ENCODE measurements at places on chromosomes 13 and 19. TPM values are rescaled to one million over a fixed set of nuclear protein-coding genes. Genes with fewer than 3 reads are reported as not detected.

Gene FFAR2
- 0.11 TPM for polyA plus RNA-seq

Gene ALOX5AP
- polyA plus RNA-seq: 1.9 TPM

Gene RPS19
- polyA plus RNA-seq: 863 TPM

Gene RFXAP
- 2.2 TPM for polyA plus RNA-seq

Gene GNG8
- polyA plus RNA-seq: not detected

Gene NPAS1
- 0.91 TPM for polyA plus RNA-seq

Gene PVR
- 27.3 TPM for polyA plus RNA-seq

Gene TTC9B
- 0.11 TPM for polyA plus RNA-seq

Gene SBK2
- polyA plus RNA-seq: 228 TPM

GRCh38 chr13:99199541-99200431 lies 868 bp upstream of the UBAC2 start:
- no peak for DNase-seq

DNA sequence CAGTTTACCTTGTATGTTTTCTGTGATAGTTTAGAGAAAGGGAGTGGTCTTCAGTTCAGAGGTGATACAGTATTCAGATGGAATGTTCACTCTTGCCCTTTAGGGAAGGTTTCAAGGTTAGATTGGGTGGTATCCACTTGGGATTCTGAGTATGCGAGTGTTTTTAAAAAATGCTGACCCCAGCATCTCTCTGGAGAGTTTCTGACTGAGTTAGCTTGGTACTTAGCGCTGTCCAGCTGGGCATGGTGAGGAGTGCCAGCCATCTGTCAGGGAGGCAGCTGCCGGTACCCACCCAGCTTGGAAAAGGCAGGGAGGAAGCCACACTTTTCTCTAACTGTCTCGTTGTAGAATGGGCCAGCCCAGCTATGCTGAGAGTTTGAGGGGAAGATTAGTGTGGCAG lies 63.3 kb downstream of the ARHGEF7 start:
- DNase-seq: no peak

GRCh38 chr13:57787058-57787791 lies 155.7 kb downstream of the PCDH17 start:
- DNase-seq: peak; percentile 22

- no peak for DNase-seq
These were observed 462.1 kb downstream of the OLFM4 start for GRCh38 chr13:53490752-53491151.

DNA sequence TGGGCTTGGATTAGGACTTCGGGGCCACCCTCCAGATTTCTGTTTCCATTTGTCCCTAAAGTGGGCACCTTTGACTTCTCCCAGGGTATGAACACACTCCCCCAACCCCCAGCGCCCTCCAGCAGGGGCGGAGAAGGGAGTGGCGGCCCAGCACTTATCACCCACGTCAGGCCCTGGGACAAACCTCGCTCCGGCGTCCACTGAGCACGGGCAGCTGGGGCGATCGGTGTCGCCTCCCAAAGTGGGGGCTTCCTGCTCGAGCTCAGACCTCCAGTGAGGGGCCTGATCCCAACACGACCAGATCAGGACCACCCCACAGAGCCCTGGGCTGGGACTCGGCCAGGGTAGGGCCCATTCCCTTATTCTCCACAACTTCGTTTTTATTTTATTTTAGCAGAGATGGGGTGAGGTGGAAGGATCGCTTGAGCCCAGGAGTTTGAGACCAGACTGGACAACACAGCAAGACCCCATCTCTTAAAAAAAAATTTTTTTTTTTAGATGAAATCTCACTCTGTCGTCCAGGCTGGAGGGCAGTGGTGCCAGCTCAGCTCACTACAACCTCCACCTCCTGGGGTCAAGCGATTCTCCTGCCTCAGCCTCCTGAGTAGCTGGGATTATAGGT lies 3.7 kb upstream of the TCF3 start:
- no peak for DNase-seq

- DNase-seq: no peak
These were observed 2.7 kb upstream of the ACP5 start for GRCh38 chr19:11580116-11580515.

DNA sequence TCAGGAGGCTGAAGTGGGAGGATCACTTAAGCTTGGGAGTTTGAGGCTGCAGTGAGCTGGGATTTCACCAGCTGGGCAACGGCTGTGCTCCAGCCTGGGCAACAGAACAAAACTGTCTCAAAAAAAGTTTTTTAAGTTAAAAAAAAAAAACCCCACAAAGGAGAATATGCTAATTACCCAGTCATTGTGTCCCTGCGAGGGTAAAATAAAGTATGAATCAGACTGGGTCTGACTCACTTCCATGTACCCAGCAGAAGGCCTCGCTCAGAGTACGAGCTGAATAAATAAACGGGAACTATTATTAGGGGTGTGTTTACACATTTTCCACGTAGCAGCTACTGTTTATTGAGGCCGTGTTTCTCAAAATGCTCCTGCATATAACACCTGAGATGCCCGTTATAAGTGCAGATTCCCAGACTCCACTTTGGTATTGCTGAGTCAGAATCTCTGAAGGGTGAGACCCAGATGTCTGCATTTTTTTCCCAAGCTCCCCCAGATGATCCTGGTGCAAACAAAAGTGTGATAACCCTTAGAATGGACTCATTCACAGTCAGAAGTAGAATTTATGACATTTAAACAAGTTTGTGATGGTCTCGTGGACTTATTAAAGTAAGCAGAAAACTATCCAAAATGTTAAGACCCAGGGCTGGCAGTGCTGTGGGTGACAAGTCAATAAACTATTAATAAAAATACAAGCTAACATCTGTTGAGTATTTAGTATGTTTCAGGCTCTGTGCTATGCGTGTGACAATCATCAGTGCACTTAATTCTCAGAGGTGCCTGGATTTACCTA lies 28.2 kb downstream of the KCNC3 start:
- DNase-seq: no peak

- peak; percentile 59 for DNase-seq
These were observed 656 bp downstream of the ZNF155 start for GRCh38 chr19:43984687-43985000.

GRCh38 chr19:19115954-19116353 lies 22.3 kb downstream of the TMEM161A start:
- DNase-seq: no peak

DNA sequence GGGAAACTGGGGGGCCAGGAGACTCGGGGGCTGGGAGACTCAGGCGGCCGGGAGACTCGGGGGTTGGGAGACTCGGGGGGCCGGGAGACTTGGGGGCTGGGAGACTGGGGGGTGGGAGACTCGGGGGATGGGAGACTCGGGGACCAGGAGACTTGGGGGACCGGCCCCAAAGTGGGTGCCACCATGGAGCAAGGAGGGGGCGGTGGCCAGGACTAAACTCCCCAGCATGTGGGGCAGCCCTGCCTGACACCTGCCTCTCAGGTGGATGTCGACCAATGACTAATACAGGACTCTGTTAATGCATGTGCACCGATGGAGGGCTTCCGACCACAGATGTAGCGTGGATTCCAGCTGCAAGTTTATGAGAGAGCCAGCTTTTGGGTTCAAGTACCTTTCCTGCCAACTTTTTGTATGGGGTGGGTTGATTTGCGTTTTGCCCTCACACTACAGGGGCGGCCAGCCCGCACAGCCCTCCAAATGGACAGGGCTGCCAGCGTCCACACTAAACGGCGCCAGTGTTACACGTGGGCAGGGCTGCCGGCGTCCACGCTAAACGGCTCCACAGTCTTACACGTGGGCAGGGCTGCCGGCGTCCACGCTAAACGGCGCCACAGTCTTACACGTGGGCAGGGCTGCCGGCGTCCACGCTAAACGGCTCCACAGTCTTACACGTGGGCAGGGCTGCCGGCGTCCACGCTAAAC lies 62.2 kb downstream of the RASA3 start:
- no peak for DNase-seq

DNA sequence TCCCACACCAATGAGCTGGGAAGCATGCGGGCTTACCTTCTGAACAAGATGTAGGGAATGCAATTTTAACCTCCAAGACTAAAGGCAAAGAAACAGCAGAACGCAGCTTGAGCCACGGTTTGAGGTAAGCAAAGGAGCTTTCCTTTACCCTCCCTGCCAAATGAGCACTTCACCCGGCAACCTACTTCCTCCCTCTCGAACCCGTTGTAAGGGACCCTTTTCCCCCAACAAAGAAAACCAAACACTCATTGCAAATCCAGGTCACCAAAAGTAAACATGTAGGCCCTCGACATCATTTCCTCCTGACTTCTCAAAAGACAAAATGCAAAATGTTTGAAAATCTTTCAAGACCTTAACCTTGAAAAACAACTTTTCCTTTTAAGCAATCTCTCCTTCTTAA lies 65.3 kb downstream of the ABCC4 start:
- no peak for DNase-seq

GRCh38 chr19:32032561-32032960 lies 312.8 kb upstream of the ZNF507 start:
- no peak for DNase-seq

GRCh38 chr13:50678464-50679162 lies 164.9 kb downstream of the DLEU7 start:
- no peak for DNase-seq

DNA sequence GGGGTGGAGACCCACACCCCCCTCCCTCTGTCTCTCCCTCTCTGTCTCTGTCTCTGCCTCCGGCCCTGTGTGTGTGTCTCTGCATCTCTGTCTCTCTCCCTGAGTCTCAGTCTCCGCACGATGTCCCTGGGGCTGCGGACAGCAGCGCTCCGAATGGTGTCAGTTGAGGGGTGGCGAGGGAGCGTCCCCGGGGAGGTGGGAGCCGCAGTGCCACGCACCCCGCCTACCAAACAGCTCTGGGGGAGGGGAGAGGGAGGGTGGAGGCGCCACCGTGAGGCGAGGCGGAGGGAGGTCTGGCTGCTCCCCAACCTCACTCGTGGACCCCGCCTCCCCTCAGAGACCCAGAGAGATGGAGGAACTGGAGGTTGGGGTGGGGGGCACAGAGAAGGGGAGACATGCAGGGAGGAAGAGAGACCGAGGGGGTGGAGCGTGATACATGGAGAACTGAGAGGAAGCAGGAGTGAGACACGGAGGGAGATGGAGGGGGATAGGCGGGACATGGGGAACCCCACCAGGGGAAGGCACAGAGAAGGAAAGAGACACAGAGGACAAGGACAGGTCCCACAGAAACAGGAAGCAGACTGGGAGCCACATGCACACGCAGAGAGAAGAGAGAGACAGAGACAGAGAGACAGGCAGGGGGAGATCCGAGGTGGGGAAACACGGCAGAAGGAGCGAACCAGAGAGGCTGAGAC lies 7.2 kb downstream of the ERFL start:
- DNase-seq: peak; percentile 40

DNA sequence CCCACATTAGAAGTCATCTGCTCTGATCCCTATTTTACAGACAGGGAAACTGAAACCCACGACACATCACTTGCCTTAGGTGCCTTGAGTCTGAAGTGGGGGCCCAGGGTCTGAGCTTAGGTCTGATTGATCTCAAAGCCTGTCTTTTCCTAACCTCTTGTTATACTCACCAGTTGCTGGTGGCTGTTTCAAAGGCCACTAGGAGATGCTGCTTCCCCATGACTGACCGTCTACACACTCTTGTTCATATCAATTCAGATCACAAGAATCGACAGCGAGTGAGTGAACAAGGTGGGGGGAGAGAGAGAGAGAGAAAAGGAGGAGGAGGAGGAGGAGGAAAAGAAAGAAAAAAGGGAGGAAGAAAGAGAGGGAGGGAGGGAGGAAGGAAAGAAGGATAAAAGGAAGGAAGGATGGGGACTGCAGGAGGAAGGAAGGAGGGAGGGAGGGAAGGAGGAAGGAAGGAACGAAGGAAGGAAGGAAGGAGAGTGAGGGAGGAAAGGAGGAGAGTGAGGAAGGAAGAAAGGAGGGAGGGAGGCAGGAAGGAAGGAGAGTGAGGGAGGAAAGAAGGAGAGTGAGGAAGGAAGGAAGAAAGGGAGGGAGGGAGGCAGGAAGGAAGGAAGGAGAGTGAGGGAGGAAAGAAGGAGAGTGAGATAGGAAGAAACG lies 3.3 kb downstream of the OR10H1 start:
- DNase-seq: no peak

GRCh38 chr13:107005577-107005976 lies 437.6 kb upstream of the ARGLU1 start:
- DNase-seq: no peak

DNA sequence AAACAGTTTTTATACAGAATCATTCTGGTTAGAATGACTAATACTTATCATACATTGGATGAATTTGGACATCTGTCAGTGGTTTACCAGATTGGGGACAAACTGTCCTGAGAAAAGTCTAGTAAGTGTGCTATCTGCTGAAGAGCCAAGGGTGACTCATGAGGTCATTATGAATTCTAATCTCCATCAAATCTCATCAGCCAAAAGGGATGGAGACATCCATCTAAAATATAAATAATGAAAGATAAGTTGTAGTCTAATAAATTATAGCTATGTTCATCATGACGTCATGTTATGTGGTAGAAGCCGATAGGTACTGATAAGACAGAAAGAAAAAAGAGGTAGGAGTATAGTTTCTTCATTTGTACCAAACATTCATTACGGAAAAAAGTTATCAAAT lies 804.4 kb downstream of the PCDH9 start:
- DNase-seq: no peak

- DNase-seq: no peak
These were observed 86.7 kb downstream of the FNDC3A start for GRCh38 chr13:49062297-49062896.

Data from right cardiac atrium (tissue), 5 donors.